ENCODE measurements at places on chromosomes 5 and 9. TPM values are rescaled to one million over a fixed set of nuclear protein-coding genes. Genes with fewer than 3 reads are reported as not detected.

DNA sequence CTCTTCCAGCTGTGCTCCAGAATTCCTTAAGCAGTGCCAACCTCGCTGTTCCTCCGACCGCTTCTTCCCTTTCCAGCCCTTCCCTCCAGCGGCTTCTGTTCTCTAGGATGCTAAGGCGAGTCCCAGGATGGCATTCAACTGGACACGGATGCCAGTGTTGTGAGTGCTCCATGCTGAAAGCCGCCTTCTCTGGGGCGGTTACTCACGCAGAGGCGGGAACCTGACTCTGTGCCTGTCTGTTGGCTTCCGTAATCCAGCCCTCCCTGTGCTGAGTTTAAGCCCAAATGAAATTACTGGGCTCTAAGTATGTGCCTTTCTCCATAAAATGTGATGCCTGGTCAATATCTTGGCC, 20.2 kb downstream of the COL5A1 start:
- H3K36me3 ChIP-seq: peaks cover 2% of the 10 kb centered on the region
- H3K4me3 ChIP-seq: no peak overlapping the region
- no peak overlapping the region for H3K27ac ChIP-seq
- peaks cover 4% of the 10 kb centered on the region for H3K4me1 ChIP-seq

DNA sequence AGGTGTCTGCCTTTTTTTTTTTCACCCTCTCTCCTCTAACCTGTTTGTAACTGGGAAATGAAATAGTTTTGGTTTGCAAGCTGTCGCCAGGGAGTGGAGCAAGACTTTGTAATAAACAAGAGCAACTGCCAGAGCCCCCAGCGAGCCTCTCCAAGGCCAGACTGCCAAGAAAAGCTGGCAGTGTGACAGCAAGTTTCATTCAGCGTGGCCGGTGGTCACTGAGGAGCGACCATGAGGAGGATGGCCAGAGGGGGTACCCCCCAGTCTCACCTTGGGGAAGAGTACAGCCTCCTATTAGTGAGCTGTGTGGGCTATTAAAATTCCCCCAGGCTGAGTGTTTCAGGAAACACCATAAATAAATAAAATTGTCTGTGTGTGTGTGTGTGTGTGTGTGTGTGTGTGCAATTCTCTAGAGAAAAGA, 49.9 kb downstream of the ZFAND5 start:
- no peaks in the 10 kb centered on the region for H3K36me3 ChIP-seq
- no peaks in the 10 kb centered on the region for H3K4me1 ChIP-seq
- no peak overlapping the region for H3K4me3 ChIP-seq
- no peak for DNase-seq

GRCh38 chr5:179264053-179264782, 81.0 kb downstream of the ADAMTS2 start:
- no peaks in the 10 kb centered on the region for H3K36me3 ChIP-seq
- H3K27ac ChIP-seq: no peak overlapping the region

DNA sequence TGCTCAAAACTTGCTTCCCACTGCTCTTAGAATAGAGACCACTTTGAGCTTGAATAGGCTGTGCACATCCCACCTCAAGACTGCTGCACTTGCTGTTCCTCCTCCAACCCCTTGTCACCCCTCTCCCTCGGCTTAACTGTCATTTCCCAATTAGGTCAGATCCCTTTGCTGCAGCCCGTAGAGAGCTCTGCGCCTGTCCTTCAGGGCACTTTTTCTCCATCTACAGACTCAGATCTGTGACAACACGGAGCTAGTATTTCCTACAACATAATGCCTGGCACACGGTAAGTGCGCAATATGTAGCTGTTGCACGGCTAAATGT, 485 bp upstream of the HABP4 start:
- no peaks in the 10 kb centered on the region for H3K36me3 ChIP-seq
- no peak overlapping the region for H3K27ac ChIP-seq
- peaks cover 29% of the 10 kb centered on the region for H3K4me1 ChIP-seq
- no peak for DNase-seq
- peak overlapping the region; percentile 73 for H3K4me3 ChIP-seq

- DNase-seq: no peak
- no peaks in the 10 kb centered on the region for H3K36me3 ChIP-seq
- H3K27ac ChIP-seq: no peak overlapping the region
Measured at GRCh38 chr9:80376180-80376579, 804.4 kb downstream of the TLE4 start.

DNA sequence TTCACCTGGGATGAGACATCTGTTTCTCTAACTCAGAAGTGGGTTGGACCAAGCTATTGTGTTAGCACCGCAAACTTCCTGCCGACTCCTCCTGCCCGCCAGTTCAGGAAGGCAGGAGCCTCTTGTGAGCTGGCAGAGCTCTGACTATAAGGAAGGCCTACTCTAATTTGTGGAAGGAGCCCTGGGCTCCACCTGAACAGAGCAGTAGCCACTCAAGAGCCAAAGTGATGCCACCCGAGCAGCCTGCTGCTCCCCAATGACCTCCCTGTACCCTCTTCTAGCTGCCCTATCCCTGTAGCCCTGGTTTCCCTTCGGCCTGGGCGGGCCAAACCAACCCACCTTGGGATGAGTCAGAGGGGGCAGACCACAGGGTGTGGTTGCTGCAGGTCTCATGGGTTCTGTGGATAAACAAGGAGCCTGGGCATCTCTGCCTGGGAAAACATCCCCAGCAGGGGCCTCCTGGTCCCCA, 81.6 kb downstream of the PSD2 start:
- no peaks in the 10 kb centered on the region for H3K4me1 ChIP-seq
- H3K27ac ChIP-seq: no peak overlapping the region
- H3K36me3 ChIP-seq: no peaks in the 10 kb centered on the region
- H3K27me3 ChIP-seq: peaks cover 6% of the 10 kb centered on the region
- no peak for DNase-seq

DNA sequence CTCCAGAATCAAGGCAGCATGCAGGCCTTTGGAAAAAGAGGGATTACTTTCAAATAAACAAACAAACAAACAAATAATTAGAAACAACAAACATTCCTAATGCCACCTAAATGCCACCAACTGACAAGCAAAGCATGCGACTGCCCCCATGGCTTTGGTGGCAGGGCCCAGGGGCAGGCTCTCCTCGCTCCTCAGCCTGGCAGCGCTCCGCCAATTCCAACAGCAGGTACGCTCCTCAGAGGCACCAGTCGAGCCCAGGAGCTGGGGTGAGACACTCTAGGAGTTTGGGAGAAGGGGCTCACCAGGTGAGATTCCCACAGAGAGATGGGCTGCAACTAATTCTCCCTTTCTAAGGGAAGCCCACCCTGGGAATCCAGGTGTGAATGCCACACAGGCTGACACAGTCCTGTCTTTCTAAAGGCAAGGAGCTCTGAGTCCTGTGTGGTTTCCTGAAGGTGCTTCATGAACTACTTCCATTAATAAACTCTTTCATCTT, 27.8 kb downstream of the CSF2 start:
- H3K4me3 ChIP-seq: no peak overlapping the region
- DNase-seq: no peak
- H3K27me3 ChIP-seq: no peaks in the 10 kb centered on the region
- peaks cover 4% of the 10 kb centered on the region for H3K36me3 ChIP-seq
- H3K4me1 ChIP-seq: peaks cover 89% of the 10 kb centered on the region

DNA sequence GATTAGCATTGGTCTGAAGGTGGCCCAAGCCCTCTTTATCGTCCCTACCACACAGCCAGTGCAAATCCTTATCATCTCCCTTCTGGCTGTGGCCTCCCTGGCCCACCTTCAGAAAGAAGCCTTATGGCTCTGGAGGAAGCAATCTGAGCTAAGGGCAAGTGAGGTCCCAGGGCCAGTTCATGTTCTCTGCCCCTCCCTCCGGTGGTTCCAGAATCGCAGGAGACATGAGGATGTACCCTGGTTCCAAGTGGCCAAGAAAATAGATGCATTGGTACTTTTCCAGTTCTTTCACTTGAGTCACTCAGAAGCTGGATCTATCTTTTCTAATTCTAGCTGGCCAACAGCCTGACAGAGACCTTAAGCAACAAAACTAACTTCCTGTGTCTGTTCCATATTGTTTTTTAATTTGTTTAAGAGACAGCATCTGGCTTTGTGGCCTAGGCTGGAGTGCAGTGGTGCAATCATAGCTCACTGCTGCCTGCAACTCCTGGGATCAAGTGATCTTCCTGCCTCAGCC, 60.7 kb downstream of the LHFPL2 start:
- H3K4me1 ChIP-seq: no peaks in the 10 kb centered on the region
- no peak for DNase-seq
- H3K27ac ChIP-seq: no peak overlapping the region
- H3K27me3 ChIP-seq: peaks cover 12% of the 10 kb centered on the region
- no peaks in the 10 kb centered on the region for H3K36me3 ChIP-seq

DNA sequence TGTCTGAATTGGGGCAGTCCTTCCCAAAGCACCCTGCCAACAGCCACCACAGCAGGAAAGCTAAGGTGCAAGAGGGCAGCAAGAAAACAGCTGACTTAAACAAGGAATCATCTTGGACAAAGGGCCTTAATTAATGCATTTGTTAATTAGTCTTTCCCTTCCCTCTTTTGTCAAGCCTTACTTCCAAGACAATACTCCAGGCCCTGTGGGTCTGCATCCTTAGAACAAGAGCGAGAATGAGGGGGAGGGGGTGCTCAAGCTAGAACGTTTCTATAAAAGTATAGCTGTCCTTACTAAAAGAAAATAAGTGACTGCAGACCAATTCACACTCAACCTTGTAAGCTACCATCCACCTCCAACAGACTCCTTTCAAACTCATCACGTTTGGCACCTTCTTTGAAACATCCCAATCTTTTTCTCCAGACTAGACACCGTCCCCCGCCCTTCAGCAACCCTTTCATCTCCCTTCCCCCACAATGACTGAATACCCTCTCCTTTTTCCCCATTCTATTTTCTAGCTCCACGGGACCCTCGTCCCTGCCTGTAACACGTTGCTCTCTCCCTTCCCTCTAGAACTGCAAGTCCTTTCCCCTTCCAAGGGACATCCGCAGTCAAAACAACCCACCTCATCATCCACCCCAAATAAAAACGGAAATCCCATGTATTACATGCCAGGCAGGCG, 85.7 kb upstream of the RNF38 start:
- peak overlapping the region; percentile 80 for H3K4me3 ChIP-seq
- DNase-seq: no peak
- H3K27ac ChIP-seq: peak overlapping the region; percentile 86
- H3K4me1 ChIP-seq: peaks cover 57% of the 10 kb centered on the region
- peaks cover 3% of the 10 kb centered on the region for H3K36me3 ChIP-seq

GRCh38 chr9:123894822-123895221, 35.1 kb downstream of the DENND1A start:
- no peak overlapping the region for H3K27ac ChIP-seq
- H3K4me1 ChIP-seq: peaks cover 20% of the 10 kb centered on the region
- no peaks in the 10 kb centered on the region for H3K36me3 ChIP-seq
- H3K4me3 ChIP-seq: no peak overlapping the region

DNA sequence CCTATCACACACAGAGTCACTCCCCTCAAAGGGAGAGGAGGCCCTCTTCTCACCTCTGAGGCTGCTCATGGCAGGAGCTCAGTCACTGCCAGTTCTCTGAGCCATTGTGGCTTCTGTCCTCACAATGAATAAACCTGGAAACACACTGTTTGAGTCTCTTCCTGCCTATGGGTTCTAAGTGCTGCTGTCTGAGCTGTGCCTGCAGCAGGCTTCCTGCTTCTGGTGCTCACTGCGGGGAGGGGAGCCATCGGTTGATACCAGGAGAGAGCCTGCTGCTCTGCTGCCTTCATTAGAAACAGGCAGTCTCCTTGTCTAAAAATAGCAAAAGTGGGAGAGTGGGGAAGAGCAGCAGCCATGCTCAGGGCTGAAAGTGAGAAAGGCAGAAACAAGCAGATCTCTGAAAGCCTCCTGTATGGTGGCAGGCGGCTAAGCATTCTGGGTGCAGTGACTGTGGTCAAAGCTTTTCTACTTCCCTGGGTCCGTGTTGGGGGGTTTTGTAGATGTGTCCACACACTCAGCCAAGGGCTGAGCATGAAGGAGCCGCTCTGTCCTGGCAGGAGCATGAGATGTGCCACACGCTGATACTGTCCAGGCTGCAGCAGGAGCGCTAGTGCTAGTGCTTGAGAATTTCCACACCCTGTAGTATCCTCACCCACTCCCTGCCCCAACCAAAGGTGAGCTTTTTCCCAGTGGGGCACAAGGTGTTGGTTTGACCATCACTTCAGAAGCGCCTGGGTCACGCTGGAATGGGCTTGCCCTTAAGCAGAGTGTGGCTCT, 34.2 kb downstream of the PRKACG start:
- H3K27me3 ChIP-seq: no peaks in the 10 kb centered on the region
- peak overlapping the region; percentile 3 for H3K4me3 ChIP-seq
- peak overlapping the region; percentile 80 for H3K27ac ChIP-seq
- no peaks in the 10 kb centered on the region for H3K36me3 ChIP-seq

DNA sequence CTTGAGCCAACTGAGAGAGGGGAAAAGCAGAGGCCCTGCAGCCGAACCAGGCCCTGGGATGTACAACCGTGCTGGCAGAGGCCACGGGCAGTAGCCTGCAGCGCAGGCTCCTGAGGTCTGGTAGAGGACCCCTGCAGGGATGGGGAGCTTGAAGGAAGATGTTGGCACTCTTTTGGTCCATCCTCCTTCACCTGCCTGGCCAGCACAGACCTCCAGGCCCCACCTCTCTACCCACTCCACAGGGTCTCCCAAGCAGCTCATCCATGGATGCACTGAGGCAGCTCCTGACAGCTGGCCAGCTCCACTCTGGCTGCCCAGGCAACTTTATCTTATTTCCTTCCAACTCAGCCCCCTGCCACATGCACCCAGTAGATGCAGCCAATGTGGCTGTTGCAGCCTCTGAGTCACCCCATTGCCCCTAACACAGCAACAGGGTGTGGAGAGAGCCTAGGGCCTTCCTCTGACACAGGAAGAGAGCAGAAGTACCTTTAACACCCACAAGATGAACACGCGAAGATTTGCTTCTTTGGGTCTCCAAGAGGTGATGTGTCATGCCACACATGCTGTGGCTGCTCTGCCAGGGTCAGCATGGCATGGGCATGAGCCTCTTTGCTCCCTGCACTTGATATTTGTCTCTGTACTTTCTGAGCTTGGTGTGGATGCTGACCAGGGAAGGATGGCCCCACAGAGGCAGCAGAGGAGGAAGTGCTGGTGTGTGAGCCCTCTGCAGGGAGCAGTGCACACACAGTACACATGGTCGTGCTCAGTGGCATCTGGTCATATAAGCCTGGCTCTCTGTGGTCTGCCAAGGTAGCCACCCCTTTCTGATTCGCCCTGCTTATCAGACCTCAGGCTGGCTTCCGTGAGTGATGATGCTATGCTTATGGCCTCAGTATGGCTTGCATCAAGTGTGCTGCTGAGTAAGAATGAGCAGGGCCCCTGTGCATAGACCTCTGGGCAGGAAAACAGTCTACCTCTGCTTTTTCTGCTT, 117.2 kb downstream of the NRG2 start:
- DNase-seq: peak; percentile 18
- H3K4me1 ChIP-seq: peaks cover 4% of the 10 kb centered on the region
- H3K4me3 ChIP-seq: no peak overlapping the region

- no peak overlapping the region for H3K4me3 ChIP-seq
- no peaks in the 10 kb centered on the region for H3K36me3 ChIP-seq
- no peak overlapping the region for H3K27ac ChIP-seq
- peaks cover 3% of the 10 kb centered on the region for H3K27me3 ChIP-seq
- H3K4me1 ChIP-seq: peaks cover 7% of the 10 kb centered on the region
Measured at GRCh38 chr5:149617760-149618306, 36.5 kb downstream of the ARHGEF37 start.

Gene WNK2
- total RNA-seq: 1.7 TPM

Gene GRM6
- not detected for total RNA-seq

Gene SPATA31C1
- total RNA-seq: not detected

Gene FBP2
- total RNA-seq: not detected

Data from activated CD8-positive, alpha-beta T cell treated with anti-CD3 and anti-CD28 coated beads for 36 hours (primary cell).